Naive B cell (primary cell): ENCODE measurements at places on chromosomes 11 and 22. TPM values are rescaled to one million over a fixed set of nuclear protein-coding genes. Genes with fewer than 3 reads are reported as not detected.

Gene TST
- polyA plus RNA-seq, result not detected

DNA sequence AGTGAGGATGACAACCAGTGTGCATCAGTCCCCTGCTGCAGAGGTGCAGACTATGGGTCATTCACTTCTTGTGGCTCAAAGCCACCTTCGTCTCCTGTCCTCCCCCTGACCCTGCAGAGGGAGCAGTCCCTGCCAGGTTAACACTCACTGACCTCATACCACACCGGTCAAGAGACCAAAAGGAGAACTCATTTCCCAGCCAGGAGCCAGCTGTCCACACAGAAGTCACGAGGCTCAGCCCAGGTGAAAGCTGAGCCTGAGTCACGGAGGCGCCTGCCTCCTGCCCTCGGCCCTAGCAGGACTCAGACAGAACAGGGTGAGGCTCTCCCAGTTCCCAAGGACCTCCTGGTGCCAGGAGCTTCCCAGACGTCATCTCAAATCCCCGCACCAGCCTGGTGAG, 103.7 kb downstream of the MN1 start:
- H3K36me3 ChIP-seq, result no peaks in the 10 kb centered on the region
- H3K27me3 ChIP-seq, result no peaks in the 10 kb centered on the region
- no peak for DNase-seq

DNA sequence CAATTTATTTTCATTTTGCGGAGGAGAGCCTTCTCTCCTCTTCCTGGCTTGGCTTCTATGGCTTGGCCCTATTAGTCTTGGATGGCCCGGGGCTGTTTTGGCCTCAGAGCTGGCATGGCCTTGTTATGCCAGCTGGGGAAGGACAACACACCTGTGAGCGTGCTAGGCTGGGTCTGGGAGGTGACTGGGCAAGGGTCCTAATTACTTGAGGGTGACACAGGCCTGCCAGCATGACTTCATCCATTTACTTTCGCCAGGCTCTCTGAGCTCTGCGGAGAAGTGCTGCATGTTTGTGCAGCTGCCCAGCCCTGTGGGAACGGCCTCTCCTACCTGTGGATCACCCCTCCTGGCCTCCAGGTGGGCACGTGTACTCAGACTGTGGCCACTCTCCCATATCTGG, 153.6 kb downstream of the SNX19 start:
- H3K4me3 ChIP-seq, result no peak overlapping the region
- no peak for DNase-seq
- H3K27ac ChIP-seq, result no peak overlapping the region
- no peaks in the 10 kb centered on the region for H3K36me3 ChIP-seq
- H3K27me3 ChIP-seq, result peaks cover 9% of the 10 kb centered on the region

DNA sequence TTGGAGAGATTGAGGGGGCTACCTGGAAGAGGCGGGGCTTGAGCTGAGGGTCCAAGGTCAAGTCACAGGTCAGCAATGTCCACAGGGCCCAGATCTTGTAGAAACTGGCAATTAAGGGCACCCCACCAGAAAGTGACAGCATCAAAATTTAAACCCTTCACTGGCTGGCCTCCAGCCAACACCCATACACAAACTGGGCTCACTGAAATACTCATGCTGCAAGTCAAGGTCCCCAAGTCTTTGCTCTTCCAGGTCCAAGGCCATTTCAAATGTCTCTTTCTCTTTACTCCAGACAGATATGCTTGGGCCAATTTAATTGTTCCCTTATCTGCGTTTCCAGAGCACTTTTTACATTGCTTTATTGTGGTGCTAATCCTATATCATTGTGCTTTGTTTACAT, 36.4 kb downstream of the LMO2 start:
- H3K36me3 ChIP-seq, result peaks cover 18% of the 10 kb centered on the region
- no peak for DNase-seq
- peak overlapping the region; percentile 2 for H3K27ac ChIP-seq

GRCh38 chr11:27388001-27388400, 25.0 kb upstream of the CCDC34 start:
- peaks cover 14% of the 10 kb centered on the region for H3K36me3 ChIP-seq
- H3K27me3 ChIP-seq, result no peaks in the 10 kb centered on the region
- no peak overlapping the region for H3K4me3 ChIP-seq
- H3K4me1 ChIP-seq, result no peaks in the 10 kb centered on the region
- DNase-seq, result no peak
